ENCODE measurements at places on chromosomes 6 and 20.

DNA sequence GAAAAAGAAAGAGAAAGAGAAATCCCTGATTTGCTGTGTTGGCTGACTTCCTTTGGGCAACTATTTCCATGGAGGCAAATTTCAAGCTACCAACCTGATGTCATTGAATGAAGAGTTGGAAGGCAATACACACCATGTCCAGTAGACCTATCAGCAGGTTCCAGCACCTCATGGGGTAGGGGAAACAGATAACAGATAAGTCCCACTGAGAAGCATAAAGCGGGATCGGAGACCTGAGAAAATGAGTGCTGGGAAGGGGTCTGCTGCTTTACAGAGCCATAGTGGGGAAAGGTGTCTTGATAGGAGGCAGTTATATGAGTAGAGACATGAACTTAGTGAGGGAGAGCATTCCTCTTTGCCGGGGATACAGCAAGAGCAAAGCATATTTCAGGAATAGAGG lies 244.9 kb downstream of the PLCB1 start:
- no peak for DNase-seq

DNA sequence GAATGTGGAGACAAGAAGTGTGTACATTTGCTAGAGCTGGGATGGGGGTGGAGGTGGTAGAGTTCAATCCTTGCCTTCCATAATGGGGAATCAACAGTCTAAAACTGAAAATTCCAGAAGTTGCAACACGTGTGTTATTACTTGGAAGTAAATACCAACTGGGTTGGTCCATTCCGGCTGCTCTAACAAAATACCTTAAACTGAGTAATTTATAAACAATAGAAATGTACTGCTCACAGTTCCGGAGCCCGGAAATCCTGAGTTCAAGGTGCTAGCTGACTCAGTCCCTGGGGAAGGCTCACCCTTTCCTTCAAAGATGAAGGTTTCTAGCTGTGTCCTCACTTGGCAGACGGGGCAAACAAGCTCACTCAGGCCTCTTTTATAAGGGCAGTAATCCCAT lies 59.0 kb downstream of the RIN2 start:
- DNase-seq, result no peak

- no peak for DNase-seq
Observed at GRCh38 chr6:142421285-142422117, 119.7 kb downstream of the ADGRG6 start.

DNA sequence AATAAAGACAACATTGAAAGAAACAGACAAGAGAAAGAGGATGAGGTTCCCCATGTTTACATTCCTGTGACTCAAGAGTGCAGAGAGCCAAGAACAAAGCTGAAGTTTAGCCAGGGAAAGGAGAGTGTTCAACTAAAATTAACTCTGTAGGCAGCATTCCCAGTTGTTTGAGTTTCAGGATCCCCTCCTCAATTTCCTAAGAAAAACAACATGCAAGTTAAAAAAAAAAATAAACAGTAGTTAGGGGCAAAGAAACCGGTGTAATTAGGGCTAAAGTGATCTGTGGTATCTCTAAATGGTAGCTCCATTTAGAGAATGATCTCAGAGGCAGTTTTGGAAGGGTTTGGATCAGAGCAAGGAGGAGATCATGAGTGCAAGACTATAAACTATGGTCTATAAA lies 30.9 kb upstream of the RAB23 start:
- no peak for DNase-seq

DNA sequence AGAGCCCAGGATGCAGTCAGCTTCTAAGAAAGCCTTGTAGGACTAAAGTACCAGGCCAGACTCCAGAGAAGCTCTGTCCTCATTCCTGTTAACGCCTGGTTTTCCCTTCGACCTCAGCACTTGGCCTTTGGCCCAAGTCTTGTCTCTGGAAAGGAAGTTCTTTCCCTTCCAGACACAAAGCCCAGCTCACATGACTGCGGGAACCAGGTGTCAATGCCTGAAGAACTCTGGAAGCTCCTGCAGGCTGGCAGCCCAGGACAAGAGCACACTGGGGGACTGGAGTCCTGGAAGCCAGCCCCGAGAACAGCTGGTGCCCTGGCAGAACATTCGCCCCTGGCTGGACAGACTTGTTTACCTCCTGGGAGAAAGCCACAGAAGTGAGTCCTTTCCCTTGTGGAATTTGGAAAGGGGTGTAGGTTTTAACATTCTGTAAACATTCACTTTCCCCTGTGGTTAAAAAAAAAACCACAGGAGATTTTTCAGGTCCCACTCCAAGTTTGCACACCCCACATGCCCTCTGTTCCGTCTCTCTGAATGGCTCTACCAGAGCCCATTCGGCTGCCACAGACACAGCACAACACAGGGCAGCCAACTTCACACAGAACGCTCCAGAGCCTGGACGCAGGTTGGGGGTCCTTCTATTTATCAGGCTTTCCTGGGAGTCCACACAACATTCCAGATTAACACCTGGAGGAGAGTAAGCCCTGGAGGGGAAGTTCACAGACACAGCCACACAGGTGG lies 18.1 kb downstream of the ACSS1 start:
- no peak for DNase-seq

DNA sequence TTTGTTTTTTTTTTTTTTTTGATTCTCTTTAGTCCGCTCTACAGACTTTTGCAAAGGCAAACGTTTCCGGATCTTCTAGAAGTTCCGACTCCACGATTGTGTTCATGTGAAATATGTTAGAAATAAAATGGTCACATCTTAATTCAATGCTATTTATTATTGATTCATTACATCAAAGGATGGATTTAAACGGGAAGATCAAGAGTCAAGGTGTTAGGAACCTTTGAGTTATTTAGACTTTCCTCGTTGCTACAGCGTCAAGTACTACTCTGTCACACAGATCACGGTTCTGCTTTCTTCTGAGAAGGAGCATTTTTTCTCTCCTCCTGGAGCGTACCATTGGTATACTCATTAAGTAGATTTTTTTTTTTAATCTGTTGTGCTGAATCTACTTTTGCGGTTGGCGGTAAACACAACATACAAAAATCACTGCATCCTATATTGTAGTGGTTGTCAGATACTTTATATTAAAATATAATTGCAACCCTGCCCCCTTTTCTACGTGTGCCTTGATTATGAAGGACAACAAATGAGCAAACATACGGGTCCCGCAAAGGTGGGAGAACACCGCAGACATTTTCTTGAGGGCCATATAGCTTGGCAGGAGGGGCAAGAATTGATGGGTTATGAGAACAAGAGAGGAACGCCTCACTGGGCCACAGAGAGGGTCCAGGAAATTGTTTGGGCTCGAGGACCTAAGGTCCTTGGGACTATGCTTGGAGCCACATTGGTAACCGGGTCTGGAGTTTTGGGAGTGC lies 17.5 kb downstream of the HMGN4 start:
- DNase-seq, result no peak

- DNase-seq, result no peak
Observed at GRCh38 chr6:125104425-125104824, 49.1 kb upstream of the TPD52L1 start.

DNA sequence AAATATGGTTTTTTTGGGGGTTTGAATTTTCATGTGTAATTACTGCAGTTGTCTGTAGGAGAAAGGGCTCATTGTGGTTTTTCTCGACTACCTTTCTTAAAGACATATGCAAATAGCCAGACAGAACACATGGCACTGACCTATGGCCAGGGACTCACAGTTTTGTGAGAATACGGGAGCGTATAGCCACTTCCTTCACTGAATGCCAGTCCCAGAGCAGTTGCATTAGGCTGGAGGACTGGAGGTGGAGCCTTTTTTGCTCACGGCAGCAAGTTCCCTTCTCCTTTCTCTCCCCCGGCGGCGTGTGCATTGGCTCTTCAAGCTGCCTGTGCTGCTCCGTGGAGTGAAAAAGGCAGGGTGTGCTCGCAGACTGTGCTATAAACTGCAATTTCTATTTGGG lies 114.9 kb downstream of the AKAP7 start:
- no peak for DNase-seq

GRCh38 chr20:42611889-42612837 lies 577.5 kb downstream of the PTPRT start:
- no peak for DNase-seq

- no peak for DNase-seq
Observed at GRCh38 chr6:66735106-66735890, 1028.3 kb upstream of the EYS start.

DNA sequence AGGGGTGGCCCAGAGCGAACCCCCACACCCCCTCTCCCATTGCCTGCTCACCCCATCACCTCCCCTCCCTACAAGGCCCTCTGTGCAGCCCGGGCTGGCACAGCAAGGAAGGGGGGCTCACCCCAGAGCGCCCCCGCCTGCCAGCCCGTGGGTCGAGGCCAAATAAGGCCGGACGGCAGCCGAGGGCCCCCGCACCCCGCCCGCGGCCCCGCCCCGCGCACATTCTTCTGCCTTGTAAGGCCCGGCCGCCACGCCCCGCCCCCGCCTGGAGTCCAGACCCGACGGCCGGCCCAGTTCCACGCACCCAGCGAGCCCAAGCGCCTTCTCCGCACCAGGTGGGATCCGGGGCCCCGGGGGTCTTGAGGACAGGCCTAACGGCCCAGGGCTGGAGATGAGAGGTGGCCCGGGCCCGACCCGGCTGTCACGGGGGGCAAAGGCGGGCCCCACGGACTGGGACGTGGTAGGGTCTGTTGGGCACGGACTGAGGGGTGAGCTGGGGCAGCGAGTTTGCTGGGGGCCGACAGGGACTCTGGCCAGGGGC lies at the start of gene MYL9:
Gene MYL9, plus strand, starts transcription at position 293 of the 541 bp plus-strand sequence. CDS start 3,366 bp downstream, outside the sequence.
- no peak for DNase-seq

DNA sequence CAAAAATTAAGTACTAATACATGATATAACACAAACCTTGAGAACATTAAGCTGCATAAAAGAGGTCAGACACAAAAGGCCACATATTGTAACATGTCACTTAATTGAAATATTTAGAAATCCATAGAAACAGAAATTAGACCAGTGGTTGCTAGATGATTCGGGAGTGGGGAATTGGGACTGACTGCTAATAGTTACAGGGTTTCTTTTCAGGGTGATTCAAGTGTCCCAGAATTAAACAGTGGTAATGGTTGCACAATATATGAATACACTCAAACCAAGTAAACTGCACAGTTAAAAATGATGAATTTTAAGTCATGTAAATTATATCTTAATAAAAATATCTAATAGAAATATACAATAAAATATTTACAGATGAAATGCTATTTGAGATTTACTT lies 174.5 kb downstream of the WDR27 start:
- DNase-seq, result no peak

DNA sequence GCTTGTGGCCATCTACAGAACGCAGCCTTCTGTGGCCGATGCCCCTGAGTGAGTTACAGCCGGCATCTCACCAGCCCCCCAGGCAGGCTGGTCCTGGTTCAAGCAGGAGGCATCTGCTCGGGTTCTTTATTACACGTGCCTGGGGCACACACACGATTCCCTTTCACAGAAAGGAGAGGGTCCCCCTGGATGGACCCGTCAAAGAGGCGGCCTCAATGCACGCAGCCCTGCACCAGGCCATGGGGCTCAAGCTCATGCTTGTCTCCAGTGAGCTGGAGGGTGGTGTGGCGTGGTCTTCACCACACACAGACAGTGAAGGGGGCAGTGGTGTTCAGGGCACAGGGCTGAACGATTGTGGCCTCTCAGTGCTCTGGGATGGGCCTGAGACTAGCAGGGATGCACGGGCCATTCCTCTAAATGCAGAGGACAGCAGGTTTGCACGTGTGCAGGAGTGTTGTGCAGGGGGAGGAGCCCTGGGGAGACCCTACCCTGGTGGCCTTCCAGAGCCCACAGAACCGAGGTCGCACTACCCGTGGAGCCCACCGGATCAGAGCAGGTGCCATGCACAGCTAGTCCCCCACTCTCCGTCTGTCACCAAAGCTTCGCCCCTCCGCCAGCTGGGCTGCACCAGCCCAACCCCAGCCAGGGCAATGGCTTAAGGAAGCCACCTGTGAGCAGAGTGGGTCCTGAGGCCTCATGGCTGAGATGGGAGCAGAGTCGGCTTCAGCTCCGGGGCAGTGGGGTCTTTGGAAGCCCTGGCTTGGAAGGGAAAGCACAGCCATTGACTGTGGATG lies 23.1 kb downstream of the FRMD1 start:
- DNase-seq, result no peak

DNA sequence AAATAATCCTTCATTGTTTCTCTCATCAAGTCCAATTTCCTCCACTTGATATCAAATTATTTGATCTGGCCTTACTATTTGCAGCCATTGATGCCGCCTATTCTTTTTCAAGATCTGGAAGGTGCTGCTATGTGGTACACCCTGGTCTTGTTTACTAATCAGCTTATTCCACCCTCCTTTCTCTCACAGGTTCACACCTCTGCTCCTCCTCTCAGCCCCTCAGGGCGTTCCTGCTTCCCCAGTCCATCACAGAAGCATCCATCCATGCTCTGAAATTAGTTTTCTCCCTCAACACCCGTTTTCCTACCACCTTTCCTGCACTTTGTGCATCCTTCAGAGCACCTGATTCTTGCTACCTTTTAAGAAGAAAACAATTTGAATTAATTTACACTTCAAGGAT lies 183.6 kb downstream of the EPHA7 start:
- DNase-seq, result no peak

GRCh38 chr6:97195117-97195516 lies 87.9 kb downstream of the MMS22L start:
- DNase-seq, result no peak

DNA sequence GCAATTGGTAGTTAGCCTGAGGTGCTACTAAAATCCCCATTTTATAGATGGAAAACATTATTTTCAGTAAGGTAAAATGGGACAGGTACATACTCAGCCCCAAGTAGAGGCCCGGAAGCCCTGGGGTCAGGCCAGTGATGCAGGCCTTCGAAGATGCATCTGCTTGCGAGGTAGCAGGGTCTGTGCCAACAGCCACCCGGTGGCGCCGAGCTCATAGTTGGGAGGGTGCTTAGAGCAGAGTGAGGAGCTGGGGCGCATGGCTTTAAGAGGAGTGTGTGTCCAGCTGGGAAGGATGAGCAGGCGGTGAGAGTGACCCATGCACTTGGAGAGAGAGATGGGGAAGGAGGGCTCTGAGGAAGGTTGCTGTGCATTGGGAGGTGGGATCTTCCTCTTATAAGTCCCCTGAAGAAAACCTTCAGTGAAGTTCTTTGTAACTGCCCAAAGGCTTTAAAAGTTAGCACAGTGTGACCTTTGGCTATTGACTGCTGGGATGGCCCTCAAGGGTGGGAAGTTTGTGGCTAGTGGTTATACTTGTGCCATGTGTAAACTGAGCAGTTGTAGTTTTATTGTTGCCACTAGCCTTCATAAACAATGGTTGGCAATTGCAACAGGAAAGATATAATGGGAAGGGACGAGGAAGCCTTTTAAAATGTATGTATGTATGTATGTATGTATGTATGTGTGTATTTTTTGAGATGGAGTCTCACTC lies 71.1 kb downstream of the TOX2 start:
- DNase-seq, result no peak

All from stimulated activated CD8-positive, alpha-beta memory T cell treated with anti-CD3 and anti-CD28 coated beads, Interleukin-15, amount 100 ng/mL, for 48 hours (primary cell).